ENCODE measurements at places on chromosomes 3 and 15.
A peak's percentile ranks its signal among the peaks of the same experiment; 100 is the strongest.

- no peak for DNase-seq
These were observed 52.3 kb upstream of the BNIP2 start for GRCh38 chr15:59741274-59741906.

DNA sequence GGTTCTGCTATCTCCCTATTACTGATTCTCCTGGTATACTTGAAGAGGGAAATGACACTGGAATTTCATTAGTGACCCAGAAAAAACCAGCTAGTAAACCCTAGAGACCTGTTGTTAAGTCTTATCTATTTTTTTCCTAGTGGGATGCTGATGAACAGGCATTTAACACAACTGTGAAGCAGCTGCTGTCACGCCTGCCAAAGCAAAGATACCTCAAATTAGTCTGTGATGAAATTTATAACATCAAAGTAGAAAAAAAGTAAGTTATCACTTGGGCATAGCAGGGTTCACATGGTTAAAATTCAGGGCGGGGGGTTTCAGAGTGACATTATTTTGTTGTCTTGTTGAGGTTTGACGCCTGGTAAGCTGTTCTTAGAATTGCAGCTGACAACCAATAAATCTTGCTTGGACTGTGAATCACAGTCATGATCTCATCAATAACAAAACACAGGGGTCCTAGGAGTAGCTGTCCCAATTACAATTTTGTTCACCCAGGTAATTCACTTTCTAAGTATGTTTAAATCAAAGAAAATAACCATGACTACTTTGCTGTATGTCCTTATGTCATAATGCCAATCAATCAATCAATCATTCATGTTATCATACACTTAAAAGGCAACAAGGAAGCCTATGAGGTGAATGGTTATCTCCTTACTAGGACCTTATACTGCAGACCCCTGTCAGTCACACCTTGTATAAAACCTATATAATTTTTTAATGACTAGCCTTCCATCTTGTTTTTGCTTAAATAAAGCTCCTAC lies 4.6 kb downstream of the SRP14 start:
- no peak for DNase-seq

DNA sequence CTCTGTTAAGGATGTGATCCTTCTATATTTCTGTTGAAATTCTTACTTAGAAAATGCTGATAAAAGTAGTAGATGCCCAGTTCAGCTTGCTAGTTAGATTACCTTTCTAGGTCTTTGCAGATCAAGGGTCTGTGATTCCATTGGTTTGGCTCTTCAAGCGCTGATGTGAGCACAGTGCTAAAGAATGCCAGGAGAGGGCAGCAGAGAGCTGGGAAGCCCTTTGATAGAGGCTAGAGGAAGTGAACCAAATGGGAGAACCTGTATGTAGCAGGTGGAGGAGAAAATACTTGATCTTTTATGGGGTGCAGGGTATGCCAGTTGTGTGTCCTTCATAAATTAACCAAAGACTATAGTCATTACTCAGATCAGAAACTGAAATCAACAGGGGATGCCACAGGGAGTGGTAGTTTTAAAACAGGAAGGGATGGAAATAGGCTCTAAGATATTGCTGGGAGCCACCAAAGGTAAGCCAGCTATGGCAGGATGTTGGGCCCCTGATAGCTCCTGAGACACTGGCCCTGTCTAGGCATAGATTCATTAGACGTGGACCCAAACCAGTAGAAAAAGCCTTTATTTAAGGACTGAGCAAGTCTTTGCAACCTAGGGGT lies 677.4 kb downstream of the SQOR start:
- DNase-seq: peak; percentile 45

DNA sequence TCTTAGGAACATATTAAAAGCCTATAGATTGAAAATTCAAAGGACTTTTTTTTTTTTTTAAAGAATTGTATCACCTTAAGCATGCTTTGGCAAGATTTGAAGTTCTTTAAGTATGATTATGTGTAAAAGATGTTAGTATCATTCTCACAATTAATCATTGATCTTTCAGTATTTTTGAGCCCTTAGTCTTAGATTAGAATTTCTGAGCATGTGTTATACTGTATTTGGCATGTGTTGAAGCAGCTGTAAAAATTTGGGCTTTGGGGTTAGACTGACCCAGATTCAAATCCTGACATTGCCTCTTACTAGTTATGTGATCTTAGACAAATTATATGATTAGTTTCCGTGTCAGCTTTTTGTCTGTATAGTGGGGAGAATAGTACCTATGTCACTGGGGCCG lies 6.3 kb downstream of the OXSR1 start:
- no peak for DNase-seq

DNA sequence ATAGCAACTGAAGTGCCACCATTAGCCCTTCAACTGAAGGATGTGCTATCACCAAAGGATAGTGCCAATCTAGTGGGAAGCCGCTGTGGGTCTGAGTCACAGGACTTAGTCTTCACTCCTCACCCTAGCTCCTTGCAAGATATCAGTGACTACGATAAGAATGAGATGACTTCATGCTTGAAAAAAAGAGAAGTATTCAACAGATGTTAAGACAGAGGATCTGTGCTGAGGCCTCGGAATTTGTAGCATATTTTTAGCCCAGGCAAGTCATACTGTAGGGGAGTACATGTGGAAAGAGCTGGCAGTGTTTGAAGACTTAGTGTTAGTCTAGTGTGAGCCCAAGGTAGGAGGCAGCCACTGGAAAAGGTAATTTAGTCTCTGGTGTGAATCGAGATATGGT lies 270.7 kb upstream of the LRTM1 start:
- no peak for DNase-seq

- DNase-seq: no peak
These were observed 3.2 kb upstream of the SLC7A14 start for GRCh38 chr3:170589113-170589512.

GRCh38 chr3:146342989-146343388 lies 92.1 kb upstream of the PLSCR4 start:
- DNase-seq: no peak

- no peak for DNase-seq
These were observed 712.7 kb upstream of the LMCD1 start for GRCh38 chr3:7788881-7789280.

DNA sequence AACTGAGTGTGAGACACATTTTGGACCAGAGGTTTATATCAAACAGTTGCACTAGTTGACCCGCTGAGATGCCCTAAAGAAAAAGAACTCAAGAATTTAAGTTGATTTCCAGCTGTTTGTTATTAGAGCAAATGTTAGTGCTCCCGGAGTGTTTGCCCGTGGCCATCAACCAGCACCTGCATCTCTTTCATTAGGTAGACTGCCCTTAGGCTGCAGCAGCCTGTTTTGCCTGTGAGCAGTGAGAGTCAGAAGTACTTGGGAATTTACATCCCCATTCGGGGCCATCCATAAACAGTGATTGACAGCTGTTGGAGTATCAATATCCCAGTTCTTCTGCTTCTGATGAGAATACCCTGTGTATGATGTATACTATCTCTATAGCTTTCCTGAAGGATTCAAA lies 492.6 kb downstream of the RBMS3 start:
- no peak for DNase-seq

DNA sequence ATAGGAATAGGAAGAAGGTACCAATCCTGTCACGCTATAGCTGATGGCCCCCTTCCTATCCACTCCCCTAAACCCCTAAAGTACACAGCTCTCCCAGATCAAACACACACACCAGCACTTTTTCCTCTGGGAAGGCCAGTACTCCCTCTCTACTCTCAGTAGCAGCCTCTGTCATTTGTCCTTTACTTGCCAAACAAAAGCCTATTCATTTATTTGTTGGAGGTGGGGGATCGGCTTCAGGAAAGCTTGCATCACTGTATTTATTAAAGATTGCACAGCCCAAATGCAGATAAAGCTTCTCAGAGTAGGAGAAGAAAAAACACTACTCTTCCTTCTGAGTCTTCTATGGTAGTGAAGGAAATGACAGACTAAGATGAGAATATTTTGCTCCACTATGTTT lies 429.7 kb upstream of the RASGRP1 start:
- no peak for DNase-seq

GRCh38 chr3:39013921-39014509 lies 37.7 kb downstream of the SCN11A start:
- no peak for DNase-seq

DNA sequence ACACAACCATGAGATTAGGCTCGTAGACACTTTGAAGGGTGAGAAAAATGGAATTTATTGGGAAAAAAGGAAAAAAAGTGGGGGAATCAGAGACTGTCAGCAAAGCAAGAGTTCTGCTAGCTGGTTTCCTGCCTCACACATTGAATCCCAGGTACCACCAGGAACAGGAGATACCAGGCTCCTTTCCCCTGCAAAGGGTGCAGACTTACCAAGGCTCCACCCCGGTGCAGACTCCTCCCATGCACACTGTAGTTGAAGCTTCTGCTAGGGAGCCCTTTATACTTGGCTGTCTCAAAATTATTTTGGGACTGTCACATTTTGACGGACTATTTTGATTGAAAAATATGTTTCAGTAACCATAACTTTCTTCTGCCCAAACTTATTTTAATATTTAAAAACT lies 819.9 kb upstream of the GBE1 start:
- no peak for DNase-seq

- DNase-seq: no peak
These were observed 60.6 kb downstream of the TCF12 start for GRCh38 chr15:56978898-56979662.

DNA sequence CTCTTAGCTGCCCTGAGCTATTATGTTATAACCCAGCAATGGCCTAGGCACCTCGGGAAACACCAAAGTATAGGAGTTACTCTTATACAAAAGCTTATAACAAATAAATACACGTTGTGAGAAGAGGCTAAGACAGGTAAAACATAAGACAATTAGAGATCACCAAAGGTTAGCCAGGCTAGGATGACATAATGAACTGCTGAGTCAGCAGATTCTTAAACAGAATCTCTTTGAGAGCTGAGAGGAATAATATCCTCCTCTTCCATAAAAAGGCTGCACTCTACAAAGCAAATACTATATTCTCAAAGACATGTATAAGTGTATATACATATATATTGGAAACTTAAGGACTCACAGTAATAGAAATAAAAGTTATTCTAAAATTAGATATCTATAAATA lies 37.2 kb downstream of the GOLIM4 start:
- DNase-seq: no peak
